ENCODE measurements at places on chromosomes 4 and X.

GRCh38 chrX:36916941-36917340, 91.2 kb upstream of the FAM47C start:
- DNase-seq, result no peak

DNA sequence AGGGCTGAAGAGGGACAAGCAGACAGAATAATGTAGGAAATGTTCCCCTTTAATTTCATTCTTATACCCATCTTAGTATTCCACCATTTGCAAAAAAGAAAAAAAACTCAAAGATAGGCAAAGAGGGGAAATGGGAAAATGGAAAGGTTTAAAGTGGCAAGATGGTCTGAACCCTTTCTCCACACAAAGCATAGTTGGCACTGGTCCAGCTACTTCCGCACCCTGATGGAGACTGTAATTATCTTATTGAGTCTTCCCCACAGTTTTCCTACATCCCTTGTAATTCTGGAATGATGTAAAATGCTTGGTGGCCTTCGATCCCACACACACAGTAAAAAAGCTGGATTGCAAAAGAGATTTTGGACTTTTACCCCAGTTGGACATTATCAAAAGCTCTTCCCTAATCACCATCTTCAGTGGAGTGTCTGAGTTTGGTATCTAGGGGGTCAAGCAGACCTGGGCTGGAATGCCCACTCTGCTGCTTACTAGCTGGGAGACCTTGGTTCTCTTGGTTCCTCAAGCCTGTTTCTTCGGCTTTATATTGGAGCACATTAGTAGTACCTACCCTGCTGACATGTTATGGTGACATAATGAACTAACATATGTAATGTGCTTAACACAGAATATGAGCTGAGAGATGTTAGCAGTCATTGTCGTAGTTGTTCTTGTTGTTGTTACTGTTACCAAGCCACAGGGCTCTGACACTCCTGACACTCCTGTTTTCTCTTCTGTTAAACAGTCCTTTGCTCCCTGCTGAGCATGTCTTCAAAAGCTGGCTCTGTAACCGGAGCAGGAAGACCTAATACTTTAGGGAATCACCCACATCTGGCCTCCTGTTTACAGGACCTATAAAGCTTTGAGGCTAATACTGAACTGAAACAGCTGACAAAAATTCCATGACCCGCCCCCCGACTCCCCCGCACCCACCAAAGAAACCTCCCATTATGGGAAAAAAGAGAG, 4.7 kb downstream of the SRPX2 start:
- no peak for DNase-seq

GRCh38 chrX:1464971-1465285, 12.2 kb upstream of the ASMTL start:
- DNase-seq, result no peak

GRCh38 chr4:77701121-77701520, 95.5 kb downstream of the CXCL13 start:
- no peak for DNase-seq

DNA sequence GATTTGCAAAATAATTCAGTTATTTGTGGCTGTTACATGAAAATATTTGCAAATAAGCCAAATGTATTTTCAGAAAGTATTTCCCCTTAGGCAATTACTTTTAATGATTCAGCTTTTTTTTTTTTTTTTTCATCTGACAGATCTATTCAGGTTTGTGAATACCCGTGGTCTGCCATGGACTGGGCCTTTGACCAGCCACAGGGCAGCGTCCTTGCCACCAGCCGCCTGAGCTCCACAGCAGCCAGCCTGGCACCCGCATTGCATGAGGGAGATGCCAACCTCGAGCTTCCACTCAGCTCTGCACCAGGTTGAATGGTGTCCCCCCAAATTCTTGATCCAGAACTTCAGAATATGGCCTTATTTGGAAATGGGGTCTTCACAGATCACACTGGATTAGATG, 14.7 kb downstream of the TMEM271 start:
- DNase-seq, result no peak

DNA sequence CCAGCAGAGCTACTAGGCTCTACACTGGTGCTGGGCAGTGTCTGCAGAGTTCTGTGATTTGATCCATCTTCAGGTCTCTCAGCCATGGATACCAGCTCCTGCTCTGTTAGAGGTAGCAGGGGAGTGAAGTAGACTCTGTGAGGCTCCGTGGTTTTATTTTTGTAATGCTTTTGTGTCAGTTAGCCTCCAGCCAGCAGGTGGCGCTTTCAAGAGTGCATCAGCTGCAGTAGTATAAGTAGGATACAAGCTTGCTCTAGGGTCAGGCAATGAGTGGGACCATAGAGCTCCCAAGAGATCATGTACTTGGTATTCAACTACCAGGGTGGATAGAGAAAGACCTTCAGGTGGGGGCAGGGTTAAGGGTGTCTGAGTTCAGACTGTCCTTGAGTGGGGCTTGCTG, 362.5 kb upstream of the TRAM1L1 start:
- DNase-seq, result no peak

- DNase-seq, result no peak
These were observed 3.6 kb upstream of the EIF4E start for GRCh38 chr4:98932539-98932938.

GRCh38 chr4:90888571-90888970, 761.4 kb downstream of the CCSER1 start:
- no peak for DNase-seq

GRCh38 chrX:155995321-155995875, 2.1 kb upstream of the IL9R start:
- no peak for DNase-seq

DNA sequence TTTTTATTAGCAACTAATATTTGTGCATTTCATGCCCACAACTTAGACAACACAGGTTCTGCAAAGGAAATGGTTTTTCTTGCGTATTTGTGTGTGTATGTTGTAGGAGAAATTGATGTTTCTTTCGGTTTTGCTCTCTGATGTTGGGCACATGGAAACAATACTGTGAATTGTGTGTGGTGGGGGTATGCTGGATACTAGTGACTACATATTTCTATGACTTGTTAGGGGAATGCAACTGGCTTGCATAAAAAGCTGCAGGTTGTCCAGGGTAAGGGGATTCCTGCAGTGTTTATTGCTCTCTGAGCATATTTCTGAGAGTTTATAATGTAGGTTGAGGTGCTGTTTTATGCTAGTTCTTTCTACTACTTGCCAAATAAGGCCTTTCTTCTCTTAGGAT, 11.6 kb downstream of the DLG3 start:
- no peak for DNase-seq

DNA sequence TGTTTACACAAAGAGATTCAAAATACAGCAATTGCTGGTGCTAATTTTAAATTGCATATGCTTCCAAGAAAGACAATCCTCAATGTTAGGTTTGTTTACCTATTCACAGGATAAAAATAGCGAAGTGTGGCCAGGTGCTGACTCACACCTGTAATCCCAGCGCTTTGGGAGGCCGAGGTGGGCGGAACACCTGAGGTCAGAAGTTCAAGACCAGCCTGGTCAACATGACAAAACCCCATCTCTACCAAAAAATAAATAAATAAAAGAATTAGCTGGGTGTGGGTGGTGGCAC, 77.7 kb downstream of the OPHN1 start:
- DNase-seq, result no peak

GRCh38 chrX:31629195-31629594, 557.4 kb upstream of the FTHL17 start:
- DNase-seq, result no peak

DNA sequence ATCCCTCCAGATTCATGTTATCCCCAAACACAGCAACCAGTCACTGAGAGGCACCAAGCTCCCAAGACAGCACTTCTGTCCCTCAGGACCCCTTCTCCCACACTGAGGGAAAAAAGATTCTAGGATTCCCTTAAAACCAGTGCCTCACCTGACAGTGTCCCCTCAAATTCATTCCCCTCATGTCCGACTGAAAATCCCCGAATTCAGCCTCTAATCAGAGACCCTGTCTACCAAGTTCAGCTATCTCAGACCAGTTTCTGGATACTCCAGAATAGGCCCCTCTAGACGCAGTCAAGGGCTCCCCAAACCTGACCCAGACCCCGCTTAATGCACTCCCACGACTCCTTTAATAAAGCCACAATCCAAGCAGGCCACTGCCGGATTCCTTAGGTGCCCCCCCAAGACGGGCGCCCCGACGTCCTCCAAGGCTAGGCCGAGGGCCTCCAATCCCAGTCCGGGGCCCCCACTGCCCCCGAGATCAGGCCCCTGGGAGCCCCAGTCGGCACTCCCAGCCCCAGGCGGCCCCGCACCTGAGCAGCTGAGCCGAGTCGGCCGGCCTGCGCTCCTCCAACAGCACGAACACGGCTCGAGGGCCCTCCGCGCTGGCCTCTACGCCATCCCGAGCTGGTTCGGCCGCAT, 457 bp downstream of the TFE3 start:
- DNase-seq, result no peak

DNA sequence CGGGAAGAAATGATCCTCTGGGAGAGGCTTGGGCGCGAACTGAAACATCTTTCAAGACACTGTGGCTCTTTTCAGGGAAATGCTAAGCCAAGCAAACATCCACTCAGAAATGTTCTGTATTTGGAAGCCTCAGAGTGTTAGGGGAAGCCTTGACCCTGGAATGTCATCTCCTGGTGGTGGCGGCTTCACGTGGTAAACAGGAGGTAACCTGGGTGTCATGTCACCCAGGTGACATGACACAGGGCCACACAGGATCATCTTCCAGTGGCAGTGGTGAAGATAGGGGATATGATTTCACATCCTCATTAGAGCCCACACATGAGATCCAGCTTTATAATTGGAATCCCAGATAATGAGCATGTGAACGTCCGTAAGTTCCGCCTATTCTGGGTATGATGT, 140.0 kb downstream of the TBL1X start:
- DNase-seq, result no peak

- DNase-seq, result no peak
These were observed 19.3 kb upstream of the ING2 start for GRCh38 chr4:183485411-183486160.

DNA sequence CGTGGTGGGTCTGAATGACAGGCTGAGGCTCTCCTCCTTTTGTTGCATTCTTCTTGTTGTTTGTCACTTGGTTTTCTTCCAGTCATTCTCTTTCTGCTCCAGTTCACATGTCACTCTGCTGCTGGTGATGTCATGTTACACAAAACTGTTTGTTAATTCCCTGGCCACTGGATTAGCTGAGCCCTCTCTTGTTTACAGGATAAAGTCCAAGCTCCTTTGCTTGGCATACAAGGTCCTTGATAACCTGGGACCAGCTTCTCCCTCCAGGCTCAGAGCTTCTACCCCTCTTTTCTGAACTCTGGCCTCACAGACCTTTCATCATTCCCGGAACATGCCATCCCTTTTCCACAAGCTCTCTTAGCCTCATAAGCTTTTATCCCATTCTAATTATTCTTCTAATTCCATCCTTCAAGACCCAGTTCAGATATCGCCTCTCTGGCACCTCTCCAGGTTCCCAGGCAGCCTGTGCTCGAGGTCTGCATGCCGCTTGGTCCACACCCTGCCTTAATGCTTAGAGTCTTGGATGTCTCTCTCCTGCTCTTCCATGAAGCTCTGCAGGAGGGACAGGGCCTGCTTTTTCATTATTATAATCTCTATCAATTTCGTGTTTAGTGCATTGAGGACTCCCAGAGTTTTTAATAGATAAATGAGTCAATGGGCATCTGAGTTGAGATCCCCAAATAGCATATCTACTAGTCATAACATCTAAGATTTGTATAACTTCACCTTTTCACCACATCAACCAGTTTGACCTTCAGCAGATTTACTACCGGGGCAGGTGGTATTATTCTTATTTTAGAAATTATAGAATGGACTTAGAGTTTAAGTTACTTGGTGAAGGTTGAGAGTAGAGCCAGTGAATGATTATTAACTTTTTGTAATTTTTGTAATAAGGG, 98.7 kb downstream of the TMEM131L start:
- no peak for DNase-seq

DNA sequence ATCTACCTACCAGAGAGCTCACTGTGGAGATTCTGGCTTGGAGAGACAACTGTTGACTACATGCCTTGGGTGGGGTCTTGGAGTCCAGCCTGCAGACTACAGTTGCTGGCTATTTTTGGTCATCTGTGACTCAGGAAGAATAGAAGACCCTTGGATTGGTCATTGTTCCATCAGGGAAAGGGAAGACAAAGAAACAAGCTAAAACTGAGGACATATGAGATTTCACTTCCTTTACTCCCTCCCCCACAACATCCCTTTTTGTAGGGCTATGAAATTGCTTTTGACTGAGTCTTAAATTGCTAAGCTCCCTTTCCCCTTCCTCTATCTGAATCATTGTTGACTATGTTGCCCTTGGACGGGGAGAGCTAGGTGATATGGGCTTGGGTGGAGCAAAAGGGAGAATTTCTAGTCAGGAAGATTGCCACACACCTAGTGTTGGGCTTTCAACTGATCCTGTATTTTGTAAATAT, 11.7 kb downstream of the MSN start:
- DNase-seq, result no peak

DNA sequence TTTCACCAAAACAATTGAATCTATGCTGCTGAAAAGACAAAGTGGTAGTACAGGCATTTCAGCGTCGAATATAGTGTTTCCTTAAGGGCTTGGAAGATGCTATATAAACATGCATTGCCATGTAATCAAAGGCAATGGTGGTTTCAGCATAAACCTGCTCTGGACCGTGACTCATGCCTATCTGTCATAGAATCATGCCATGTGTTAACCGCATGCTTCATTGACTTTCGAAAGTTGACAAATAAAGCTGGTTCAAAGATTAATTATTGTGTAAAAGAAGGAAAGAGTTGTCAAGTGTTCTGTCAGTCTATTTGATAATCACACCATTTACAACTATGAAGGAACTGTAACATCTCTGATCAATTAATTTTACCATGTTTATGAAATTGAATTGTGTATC, 83.2 kb downstream of the FUNDC1 start:
- peak; percentile 47 for DNase-seq

GRCh38 chr4:81506731-81507130, 35.0 kb upstream of the RASGEF1B start:
- DNase-seq, result no peak

DNA sequence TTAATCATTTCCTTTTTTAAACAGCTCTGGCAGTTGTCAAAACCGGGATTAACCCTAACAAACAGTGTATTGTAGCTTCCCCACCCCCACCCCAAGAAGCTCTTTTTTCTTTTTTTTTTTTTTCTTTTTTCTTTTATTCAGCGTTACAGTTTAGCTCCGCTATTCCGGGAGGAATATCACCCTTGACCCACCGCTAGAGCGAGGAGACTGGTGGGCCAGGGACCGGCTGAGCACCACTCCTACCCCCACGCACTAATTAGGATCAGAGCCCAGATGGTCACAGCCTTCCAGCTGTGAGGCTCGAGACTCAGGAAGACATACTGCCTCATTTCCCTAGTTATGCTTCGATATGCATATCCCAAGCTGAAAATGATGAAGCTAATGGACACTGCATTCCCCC, 2.0 kb downstream of the PARM1 start:
- DNase-seq, result peak; percentile 35

- no peak for DNase-seq
These were observed 321.7 kb downstream of the ANKRD50 start for GRCh38 chr4:124390861-124391260.

- DNase-seq, result no peak
These were observed 51.9 kb downstream of the ARX start for GRCh38 chrX:24963823-24964222.
